Stimulated activated CD4-positive, alpha-beta T cell treated with anti-CD3 and anti-CD28 coated beads, Interleukin-15, amount 100 ng/mL, for 1 hour (primary cell): ENCODE measurements at places on chromosomes 5 and 9.

DNA sequence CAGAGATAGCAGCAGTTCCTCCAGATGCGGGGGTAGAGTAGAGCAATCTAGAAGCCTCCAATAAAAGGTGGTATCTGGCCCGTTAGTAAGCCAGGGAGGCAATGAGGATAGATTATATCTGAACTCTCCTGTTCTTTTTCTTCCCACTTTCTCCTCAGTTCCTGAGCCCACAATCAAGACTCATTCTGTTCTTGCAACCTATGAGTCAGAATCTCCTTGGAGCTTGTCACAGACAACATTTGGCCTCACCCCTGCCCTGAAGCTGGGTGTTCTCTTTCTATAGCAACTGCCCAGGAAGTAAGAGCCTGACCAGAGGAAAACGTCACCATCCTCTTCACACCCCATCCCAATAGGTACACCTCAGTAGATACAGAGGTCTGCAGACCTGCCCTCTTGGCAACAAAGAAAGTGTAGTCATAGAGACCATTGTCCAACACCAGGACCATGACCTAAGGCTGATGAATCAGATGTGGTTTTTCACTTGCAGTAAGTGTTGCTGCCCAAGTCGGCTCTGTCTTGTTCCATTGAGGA lies 76.3 kb upstream of the PCA3 start:
- DNase-seq = no peak

DNA sequence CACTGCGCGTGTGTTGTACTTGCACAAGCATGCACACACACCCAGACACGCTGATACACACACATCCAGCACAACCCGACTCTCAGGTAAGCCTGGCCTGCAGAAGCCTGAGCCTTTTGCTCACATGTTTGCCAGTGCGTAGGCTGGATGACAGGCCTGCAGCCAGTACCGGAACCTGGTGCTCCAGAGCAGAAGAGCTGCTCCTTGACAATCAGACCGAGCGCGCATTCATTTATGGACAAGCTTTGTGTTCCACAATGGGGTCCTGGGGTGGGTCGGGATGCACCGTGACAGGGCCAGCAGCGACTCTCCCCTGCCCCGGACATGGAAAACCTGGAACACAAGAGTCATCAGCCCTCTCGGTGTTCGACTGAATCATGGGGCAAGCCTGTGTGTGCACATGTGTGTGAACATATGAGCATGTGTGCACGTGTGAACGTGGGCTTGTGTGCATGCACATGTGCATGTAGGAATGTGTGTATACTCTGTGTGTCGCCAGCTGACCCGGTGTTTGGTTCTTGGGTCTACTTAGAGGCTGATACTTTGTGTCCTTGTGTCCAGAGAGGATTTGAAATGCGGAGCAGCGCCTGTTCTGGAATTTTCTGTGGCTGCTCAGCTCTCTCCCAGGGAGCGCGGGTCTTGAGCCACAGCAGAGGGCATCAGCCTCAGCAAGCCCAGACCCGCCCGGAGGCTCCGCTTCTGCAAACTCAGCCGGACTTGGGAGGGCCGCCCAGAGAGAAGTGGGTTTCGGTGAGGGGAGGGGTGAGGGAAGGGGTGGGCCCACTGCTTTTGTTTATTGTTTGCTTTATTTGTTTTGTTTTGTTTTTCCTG lies 32.2 kb downstream of the IRX4 start:
- no peak for DNase-seq

GRCh38 chr5:92969191-92969780 lies 611.7 kb downstream of the NR2F1-AS1 start:
- no peak for DNase-seq

- DNase-seq = no peak
Observed at GRCh38 chr9:137236936-137237421, 4.1 kb upstream of the TUBB4B start.

DNA sequence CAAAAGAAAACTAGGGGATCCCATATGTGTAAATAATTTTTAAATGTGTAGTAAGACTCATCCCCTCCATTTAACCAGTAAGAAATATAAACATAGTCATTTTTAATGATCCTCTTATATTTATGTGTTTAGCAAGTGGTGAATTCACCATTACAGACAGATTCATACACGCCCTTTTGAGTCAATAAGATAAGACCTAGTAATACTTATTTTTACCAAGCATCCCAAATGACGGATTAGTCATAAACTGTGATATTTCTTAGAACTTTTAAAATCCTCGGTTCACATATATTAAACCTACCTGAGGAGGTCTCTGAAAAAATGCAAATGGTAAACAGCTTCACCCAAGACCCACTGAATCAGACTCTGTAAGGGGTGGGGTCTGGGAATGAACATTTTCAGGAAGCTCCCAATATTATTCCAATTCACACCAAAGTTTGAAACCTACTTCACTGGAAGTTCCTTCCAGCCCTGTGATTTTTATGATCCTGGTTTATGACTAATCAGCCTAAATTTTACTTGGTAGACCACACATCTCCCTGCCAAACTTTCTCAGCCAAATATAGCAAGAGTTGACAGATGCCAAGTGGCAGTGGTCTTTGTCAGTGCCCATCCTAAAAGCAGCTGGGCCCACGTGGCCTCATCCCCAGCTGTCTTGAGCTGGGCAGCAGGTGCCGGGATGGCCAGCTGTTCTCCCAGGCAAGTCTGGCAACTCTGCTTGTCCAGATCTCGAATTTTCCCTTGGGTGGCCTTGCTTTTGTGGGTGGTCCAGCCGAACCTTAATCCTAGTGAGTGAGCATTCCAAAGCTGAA lies 559.0 kb upstream of the RGMB start:
- DNase-seq = no peak

GRCh38 chr9:22457448-22457847 lies 10.8 kb downstream of the DMRTA1 start:
- no peak for DNase-seq

DNA sequence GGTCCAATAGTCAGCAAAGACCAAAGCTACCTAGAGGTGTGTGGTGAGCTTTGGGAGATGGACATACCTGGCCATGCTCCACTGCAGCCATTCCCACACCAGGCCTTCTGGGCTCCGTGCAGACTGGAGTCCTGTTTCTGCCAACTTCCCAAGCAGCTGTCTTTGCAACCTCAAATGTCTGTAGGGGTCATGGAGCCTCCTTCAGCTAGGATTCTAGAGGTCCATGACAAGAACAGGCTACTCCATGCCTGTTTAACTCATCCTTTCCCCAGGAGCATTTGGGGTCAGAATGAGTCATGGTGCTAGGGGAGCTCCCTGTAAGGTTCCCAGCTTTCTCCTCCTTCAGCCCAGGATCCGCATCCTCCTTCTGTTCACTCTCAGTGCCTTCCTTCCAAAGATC lies 17.1 kb downstream of the VPS13A start:
- DNase-seq = no peak

- DNase-seq = no peak
Observed at GRCh38 chr9:135442075-135442474, 37.5 kb upstream of the PPP1R26 start.

- no peak for DNase-seq
Observed at GRCh38 chr5:150302301-150303069, at the start of gene ARSI. Gene ARSI (minus strand): TSS chr5:150302905. CDS start chr5:150302373, 532 bp downstream.

DNA sequence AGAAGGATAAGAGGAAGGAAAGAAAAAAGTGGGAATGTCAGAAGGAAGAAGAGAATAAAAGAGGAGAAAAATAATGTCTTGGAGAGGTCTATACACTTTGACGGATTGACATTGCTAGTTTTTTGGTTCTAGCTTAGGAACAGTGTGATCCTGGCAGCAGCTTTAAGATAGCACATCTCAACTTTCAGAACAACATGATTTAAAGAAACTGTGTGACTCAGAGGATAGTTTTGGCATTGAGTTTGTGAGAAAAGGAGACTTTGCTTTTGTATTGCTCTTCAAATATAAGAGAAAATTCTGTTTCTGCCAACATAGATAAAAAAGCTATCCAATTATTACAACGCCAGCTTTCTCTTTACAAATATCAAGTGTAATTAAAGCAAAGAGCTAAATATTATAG lies 260.7 kb upstream of the ARRDC3 start:
- DNase-seq = no peak

DNA sequence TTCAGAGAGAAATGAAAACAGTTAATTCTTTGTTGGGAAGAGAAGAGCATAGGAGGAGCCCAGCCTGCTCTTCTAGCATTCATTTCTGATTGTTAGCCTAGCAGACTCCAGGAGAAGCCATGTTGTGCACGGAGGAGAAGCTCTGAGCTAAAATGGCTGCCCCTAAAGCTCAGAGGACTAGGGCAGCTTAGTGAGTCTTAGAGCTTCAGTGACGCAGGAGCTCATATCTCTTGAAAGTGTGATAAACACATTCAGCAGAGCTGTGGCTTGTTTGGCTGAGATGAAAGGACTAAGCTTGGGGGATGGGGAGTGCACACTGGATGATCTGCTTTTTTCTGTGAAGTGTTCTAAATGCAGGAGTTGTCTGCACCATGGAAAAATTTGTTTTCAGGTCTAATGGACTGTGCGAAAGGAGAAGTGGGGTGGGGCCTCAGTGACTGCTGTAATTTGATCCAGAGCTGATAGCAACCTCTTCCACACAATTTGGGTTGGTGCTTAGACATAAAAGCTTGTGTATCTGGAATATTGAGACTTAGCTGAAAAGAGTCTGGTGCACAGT lies 58.5 kb downstream of the ZNF462 start:
- DNase-seq = no peak

GRCh38 chr5:127409246-127409917 lies 108.1 kb upstream of the PRRC1 start:
- no peak for DNase-seq

DNA sequence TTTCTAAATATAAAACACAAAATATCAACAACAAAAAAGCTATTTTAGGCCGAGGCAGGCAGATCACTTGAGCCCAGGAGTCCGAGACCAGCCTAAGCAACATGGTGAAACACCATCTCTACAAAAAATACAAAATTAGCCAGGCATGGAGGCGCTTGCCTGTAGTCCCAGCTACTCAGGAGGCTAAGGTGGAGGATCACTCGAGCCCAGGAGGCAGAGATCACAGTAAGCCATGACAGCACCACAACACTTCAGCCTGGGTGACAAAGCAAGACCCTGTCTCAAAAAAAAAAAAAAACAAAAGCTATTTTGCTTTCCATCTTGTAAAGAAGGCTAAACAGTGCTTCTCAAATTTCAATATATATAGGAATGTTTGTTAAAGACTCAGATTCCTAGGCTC lies 11.3 kb downstream of the C5orf15 start:
- DNase-seq = no peak

GRCh38 chr5:156556666-156557406 lies 229.9 kb downstream of the SGCD start:
- no peak for DNase-seq

- no peak for DNase-seq
Observed at GRCh38 chr5:36740259-36740898, 134.0 kb downstream of the SLC1A3 start.

GRCh38 chr9:72952914-72953313 lies at the start of gene ALDH1A1:
Gene ALDH1A1 (minus strand): TSS chr9:72953053. CDS start chr9:72953000, 53 bp downstream.
- no peak for DNase-seq

DNA sequence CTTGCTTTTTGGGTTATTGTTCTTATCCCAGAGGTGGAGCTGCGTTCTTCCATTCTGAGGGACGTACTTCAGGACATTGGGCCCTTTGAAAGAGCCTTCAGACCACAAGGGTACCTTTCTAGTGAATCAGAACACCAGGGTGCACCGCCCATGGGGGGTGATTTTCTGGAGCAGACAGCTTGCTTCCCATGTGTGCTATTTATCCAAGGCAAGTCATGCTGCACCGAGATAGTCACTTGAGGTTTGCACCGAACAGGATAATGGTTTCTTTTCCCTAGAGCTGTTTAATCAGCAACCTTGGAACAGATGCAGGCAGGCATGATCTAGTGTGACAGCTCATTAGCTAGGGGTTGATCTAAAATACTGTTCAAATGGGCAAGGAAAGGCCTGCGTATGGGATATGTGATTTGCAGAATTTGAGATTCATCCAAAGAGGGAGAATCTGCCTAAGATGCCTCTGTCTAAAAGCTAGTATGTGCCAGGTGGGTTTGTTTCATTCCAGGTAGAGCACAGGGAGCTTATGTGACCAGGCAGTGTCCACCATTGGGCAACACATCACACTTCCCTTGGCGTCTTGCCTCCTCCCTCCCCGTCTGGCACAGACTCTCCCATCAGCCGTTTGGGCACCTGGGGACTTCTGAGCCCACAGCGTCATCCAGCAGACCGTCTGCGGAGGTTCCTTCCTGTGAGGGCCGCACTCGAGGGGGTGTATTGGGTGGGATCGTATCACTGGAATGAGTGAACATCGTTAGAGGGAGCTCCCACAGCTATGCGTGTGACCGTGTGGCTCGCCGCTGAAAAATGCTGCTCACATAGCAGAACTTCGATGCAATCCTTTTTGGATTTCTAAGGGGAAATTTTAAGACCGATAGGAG lies 23.0 kb downstream of the ABL1 start:
- DNase-seq = no peak

- no peak for DNase-seq
Observed at GRCh38 chr5:68515514-68515913, 300.0 kb downstream of the PIK3R1 start.

DNA sequence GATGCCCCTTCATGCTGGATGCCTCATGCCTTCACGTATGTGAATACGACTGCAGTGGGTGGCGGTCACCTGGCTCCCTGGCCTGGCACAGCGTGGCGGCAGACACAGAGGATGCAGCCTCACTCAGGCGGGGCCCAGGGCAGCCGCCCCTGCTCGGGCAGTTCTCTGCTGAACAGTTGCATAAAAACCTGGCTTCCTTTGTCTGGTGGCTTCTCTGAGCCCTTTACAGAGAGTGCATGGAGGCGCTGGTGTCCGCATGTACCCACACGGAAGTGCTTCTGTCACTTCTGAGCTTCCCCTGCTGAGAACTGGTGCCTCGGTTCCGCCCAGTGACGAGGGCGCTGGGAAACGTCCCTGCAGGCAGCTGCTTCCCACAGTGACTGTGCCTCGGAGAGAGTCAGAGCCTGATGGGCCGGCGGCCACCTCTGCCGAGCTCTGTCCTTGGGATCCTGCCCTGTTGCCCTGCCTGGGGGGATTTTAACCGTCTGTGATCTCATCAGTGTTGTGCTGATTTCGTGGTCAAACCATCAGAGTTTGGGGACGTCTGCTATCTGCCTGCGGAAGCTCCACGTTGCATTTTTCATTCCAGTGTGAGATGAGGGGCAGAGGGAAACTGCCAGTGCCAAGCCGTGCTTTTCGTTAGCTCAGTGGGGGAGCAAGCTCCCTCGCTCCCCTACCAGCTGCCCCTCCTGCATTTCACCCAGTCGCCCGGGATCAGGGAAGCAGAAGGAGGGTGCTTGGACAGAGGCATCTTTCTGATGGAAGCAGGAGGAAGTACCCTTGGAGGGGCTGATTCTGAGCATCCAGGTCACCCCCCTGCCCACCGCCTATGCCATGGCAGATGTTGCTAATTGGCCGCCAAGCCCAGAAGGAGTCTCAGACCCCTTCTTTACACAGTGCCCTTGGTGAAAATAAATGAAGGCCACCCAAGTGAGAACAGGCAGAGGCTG lies 153.0 kb upstream of the COL5A1 start:
- DNase-seq = no peak

- DNase-seq = no peak
Observed at GRCh38 chr5:147169399-147169798, 65.4 kb upstream of the STK32A start.
